ENCODE measurements at places on chromosomes 5 and 9.
A peak's percentile ranks its signal among the peaks of the same experiment; 100 is the strongest.

DNA sequence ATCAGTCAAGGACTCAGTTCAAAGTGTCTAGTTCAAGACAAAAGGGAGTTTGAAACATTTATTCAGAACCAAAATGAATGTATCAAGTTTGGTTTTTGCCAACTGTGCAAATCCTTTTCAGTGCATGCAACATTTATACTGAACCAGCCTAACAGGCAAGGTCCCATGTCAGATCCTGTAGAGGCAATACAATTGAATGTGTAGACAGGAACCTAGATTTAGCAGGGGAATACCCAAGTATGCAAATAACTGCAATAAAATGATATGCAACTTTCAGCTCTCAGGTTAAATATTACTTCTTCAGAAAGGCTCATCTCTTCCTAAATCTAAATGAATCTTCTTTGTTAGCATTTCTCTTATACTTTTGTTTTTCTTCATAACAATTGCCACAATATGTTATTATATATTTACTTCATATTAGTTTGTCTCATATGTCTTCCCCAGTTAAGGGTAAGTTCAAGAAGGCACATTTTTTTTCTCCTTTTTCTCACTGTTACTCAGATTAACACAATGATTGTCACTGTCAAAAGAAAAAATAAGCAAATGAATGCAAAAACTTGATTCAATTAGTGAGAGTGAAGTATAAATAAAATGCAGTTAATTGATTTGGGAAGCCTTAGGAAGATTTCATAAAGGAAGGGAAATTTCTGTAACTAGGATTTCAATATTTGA lies 163.9 kb upstream of the RASA1 start:
- DNase-seq = peak; percentile 23

DNA sequence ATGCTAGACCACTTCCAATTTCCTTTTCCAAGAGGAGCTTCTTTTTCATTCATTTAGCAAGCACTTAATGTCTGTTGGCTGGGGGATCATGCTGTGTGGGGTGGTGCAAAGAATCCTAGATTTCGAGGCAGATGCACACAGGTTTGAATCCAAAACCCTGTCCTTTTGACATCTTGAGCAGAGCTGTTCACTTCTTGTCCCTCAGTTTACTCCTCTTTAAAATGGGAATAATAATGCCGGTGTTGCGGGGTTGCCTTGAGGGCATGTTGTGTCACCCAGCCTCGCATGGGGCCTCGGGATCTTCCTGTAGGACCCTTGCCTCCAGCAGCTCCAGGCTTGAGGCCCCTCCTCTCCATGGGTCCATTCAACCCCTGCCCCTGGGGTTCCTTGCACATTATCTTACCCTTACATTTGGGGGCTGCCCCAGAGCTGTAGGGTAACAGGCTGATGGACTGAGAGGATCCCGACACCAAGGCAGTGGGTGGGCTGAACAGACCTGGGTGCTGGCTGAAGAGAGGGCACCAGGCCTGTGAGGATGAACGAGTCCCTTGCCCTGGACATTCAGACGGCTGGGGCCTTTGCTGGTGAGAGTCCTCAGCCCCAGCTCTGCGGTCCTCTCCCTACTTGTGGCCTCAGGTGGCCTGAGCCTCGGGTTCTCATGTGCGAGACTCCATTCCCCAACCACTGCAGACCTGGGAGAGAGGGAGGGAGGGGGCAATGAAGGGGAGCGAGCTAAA lies 145.8 kb downstream of the BARX1 start:
- no peak for DNase-seq

DNA sequence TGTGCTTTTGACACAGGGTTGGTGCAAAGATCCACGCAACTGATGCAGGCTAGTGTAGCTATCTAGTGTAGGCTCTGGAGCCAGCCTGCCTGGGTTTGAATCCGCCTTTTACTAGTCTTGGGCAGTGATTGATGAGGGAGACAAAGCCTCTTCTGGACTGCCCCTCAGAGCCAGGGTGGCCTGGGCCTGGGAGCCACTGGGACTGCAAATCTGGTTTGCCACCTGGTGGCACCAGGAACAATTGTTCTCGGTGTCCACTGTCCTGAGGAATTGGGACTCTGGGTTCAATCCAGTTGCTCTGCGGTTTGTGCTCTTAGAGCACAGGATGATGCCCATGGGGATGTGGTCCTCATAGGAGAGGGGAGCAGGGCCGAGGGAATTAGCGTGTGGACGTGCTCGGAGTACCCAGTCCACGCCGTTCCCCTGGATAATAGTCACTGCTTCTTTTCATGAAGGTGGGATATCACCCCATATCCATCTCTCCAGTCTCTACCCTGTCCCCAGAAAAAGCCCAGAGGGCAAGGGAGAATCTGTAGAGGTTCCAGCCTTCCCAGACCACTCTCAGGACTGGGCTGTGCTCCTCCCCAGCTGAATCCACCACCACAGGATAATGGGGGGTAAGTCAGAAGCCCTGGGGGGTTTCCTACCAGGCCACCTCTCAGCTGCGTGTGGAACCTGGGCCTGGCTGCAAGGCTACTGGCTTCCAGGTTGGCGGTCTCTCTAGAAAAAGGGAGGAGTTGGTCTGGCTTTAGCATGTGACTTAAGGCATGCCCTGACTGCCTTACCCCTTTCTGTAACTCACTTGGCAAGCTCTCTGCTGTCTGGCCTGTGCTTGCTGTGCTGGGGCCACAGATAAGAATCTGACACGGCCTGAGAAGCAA lies 1.9 kb downstream of the B4GALT7 start:
- no peak for DNase-seq

GRCh38 chr5:157744051-157745011 lies 819 bp downstream of the LSM11 start:
- no peak for DNase-seq

DNA sequence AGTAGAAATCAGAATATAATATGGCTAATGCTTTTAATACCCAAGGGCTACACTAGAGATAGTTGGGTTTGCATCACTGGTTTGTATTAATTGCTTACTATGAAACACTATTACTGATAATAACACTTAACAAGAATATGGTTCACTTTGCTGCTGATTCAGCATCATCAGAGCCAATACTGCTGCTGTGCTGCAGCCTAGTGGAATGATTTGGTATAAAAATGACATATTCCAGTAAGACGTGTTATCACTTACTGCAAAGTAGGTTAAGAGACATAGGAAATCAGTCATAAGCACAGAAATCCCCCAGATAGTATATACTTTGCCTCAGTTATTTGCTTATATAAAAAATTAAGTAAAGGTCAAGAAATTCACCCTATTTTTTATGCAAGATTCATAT lies 2.8 kb downstream of the CDH10 start:
- no peak for DNase-seq

GRCh38 chr9:114860187-114860586 lies 54.3 kb upstream of the TNFSF15 start:
- DNase-seq = no peak

GRCh38 chr5:1800472-1801221 lies 560 bp upstream of the NDUFS6 start:
- DNase-seq = peak; percentile 38

- no peak for DNase-seq
Measured at GRCh38 chr5:73363911-73364730, 84.5 kb downstream of the FOXD1 start.

DNA sequence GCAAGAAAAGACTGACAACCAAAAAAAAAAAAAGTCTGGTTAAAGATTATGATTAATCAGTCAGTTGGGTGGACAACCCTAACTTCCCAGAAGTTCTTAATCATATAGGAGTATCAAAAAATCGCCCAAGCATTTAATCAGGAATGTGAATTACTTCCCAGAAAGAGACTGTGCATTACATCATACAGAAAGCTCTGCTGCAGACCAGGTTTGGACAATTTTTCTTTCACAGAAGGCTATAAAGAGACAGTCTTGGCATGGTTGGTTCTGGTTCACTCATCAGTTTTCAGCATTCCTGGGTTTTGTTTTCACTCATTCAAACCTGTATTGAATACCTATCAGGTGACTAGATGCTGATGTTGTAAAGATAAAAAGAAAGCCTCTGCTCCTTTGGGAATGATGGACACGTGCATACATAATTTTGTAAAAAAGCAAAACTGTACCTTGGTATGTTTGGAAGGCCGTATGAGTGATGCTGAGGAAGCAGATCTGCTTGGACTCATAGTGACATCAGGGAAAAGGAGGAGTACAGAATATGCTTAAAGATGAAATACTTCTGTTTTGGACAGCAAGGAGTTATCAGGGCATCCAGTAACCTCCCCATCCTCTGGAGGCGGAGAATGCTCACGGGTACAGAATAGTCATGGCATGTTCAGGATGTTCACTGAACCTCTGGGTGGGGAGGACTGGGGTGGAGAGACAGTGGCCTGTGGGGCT lies 178.4 kb downstream of the GNA14 start:
- no peak for DNase-seq

GRCh38 chr9:80932947-80933780 lies 756.2 kb downstream of the TLE1 start:
- DNase-seq = no peak

DNA sequence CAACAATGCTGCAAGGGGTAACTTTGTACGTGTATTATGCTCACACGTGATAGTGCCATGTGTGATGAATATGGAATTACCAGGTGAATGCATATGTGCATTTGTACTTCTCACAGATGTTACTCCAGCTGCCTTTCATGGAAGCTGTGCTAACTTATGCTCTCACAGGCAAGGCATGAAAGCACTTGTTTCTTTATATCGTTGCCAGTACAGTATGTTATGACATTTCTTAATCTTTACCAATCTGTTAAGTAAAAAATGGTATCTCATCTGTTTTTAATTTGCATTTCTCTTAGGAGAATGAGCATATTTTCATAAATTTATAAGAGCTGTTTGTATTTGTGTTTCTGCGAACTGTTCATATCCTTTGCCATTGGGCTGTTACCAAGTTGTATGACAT lies 311.8 kb upstream of the DMRT1 start:
- DNase-seq = no peak

GRCh38 chr5:65034029-65034812 lies 265.5 kb downstream of the CWC27 start:
- DNase-seq = no peak

GRCh38 chr5:152568016-152568415 lies 162.9 kb upstream of the NMUR2 start:
- no peak for DNase-seq

DNA sequence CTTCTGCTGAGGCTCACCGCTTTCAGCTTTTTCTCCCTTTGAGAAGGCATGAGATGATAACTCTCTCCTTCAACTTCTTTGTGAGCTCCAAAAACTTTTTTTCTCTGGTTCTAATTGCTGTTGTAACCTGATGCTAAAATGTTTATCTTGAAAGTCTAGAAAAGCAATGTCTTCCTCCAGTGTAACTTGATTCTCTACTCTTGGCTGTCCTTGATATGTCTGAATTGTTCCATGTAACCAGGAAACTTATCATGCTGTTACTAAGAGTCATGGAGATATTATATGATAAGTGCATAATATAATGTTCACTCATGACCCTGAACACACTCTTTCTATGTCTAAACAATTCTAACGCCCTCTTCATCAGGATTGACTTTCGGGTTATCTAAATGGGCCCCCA lies 128.0 kb upstream of the ABCA1 start:
- no peak for DNase-seq

DNA sequence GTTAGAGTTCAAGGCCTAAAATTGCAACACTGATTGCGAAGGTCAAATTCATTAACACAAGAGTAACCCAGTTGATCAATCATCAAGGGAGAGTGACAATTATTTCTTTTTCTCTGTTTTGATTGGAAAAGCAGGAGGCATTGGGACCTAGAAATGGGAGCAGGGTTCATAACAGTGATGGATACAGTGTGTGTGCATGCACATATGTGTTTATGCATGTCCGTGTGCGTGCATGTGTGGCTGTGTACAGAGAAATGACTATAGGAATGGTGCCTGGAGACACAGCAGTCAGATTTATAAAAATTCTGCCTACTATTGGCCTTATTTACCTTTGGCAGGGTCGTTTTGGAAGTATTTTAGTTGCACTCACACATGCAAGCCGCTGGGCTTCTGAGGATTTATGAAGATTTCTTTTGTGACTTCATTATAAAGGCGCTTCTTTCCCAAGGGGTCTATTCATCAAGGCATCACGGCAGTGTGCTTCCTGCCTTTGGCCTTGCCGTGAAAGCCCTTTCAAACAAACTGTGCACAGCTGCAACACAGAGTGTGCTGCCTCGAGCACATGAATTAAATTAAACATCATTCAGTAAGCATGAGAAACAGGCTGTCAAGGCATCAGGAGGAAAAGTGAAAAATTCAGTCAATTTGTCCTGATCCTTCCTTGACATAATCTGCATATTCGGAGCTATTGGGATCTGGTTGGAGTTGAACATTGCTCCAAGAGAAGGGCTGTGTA lies 122.8 kb upstream of the PUM3 start:
- DNase-seq = no peak

DNA sequence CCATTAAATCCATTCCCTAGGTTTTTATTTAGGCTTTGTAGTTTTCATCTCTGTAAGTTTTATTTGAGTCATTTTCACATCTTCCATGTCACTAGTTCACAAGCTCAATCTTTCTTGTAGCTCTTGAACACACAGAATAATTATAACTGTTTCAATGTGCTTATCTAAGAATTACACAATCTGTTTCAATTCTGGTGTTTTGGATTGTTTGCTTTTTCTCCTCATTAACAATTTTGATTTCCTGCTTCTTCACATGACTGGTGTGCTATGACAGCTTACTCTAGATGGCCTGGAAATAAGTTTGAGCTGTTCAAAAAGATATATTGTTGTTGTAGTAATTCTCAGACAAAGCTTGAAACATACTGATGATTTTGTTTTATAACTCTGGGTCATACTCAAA lies 1974.1 kb upstream of the NUDT12 start:
- DNase-seq = no peak

DNA sequence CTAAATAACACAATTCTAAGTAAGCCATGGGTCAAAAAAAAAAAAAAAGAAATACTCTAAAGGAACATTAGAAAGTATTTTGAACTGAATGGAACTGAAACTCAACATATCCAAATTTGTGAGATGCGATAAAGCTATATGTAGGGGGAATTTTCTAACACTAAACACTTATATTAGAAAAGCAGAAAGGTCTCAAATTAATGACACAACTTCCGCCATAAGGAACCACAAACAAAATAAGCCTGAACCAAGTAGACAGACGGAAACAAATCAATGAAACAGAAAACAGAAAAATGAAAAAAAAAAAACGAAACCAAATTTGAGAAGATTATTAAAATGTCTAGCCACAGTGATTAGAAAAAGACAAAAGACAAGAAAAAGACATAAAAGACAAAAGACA lies 39.9 kb downstream of the ADAMTS6 start:
- no peak for DNase-seq

- DNase-seq = no peak
Measured at GRCh38 chr5:147617191-147617606, 107.3 kb upstream of the DPYSL3 start.

GRCh38 chr5:51376509-51376908 lies 6.7 kb upstream of the ISL1 start:
- no peak for DNase-seq

- no peak for DNase-seq
Measured at GRCh38 chr5:33726422-33727165, 165.2 kb downstream of the ADAMTS12 start.

DNA sequence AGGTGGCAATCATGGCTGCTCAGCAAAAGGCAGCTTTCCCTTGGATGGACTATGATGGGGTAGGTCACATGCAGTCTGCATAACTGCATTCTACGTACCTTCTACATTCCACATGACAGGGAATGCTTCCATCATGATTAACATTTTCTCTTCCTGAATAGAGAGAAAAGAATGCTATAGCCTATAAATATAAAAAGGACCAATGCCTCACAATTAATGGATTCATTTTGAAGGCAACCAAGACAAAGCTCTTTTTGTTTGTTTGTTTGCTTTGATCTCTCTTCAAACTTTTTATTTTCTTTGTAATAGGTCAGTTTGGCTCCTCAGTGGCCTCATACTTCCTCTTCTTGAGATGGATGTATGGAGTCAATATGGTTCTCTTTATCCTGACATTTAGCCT lies 201.3 kb downstream of the ALDH1A1 start:
- no peak for DNase-seq

- DNase-seq = no peak
Measured at GRCh38 chr5:172785429-172786088, 14.6 kb upstream of the DUSP1 start.

Measured in colonic mucosa (tissue), 4 donors.